ENCODE measurements at places on chromosomes 13 and 19. TPM values are rescaled to one million over a fixed set of nuclear protein-coding genes. Genes with fewer than 3 reads are reported as not detected.
A peak's percentile ranks its signal among the peaks of the same experiment; 100 is the strongest.

GRCh38 chr13:30453727-30454126 is 12.0 kb downstream of the HMGB1 start:
- DNase-seq: peak; percentile 29

DNA sequence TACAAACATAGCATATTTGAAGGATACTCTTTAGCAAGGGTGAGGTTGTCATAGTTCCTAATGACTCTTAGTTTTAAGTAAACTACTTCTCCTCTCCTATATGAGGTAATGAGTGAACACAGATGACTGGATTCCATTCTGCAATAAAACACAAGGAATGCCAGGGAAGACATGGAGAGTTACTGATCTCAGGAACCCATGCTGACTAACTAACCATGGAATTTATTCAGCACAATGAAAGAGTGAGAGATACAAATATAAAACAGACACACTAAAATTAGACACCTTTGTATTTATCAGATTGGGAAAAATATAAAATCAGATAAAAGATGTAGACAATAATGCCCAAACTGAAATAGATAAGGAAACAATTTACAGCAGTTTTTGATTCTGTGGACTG is 1525.9 kb upstream of the SLC10A2 start:
- DNase-seq: peak; percentile 87

DNA sequence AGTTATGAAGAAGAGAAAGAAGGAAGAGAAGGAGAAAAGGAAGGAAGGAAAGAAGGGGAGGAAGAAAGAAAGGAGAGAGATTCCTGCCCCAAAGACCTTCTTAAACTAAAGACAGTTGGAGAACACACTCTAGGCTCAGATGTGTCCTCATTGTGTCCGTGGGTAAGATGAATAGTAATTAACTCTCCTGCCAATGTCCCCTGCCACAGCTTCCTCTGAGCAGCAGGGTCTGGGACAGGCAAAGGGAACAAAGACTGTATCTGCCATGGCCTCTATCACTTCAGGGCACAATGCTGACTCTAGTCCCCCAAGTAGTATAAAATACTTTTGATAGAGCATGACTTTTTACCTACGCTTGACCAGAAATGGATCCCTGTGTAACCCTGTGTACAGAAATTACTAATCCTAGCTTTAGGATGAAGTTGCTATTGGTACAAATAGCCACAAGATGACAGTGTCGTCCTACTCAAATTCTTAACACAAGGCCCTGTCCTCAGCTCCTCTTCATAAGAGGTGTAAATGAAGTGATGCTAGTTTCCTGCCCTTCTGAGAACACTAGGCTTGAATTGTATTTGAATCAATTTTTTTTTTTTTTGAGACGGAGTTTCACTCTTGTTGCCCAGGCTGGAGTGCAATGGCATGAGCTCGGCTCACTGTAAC is 186.2 kb upstream of the GPR12 start:
- peak; percentile 59 for DNase-seq

DNA sequence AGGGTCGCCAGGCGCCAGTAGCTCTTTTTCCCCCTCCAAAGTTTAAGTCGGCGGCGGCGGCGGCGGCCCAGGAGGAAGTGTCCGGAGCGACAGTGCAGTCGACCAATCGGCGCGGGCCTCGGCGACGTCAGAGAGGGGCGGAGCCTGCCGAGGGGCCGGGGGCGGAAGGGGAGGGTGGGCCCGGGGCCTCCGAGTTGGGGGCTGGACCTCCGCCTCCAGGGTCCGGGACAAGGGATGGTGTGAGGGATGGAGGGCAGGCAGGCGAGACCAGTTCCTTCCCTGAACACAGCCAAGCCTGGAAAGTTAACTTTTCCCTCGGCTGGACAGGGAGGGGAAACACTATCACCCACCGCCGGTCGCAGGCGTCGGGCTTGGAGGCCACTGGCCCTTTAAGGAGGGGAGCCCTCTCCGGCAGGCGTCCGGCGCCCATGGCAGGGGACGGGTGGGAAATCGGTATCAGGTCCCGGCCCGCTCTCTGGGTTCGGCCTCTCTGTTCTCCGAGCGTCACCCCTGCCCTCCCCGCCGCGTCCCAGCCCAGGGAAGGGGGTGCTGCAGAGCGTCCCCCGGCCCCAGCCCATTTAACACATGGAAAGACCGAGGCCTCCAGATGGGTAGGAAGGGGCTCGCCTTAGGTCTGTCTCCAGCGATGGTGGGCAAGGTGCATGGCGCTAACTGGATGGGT is at the start of gene PRKD2:
Gene PRKD2 (minus strand): TSS at position 81 of the 682 bp plus-strand sequence. CDS start 744 bp downstream, outside the sequence.
- peak; percentile 31 for DNase-seq

DNA sequence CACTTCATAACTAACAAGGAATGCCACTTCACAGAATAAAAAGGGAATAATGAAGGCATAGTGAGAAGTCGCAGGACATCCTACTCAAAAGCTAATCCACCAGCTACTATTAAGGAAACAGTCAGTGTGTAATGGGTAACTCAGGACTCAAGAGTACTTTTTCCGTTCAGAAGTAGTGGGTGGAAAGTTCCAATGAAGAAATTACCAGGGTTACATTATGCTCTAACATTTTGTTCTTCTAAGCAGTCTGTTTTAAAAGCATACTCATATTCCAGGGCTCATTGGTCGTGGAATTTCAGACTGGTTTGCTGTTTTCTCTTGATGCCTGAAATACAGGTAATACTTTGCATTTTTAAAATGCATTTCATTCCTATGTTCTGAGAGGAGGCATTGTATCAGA is 222.4 kb upstream of the IRS2 start:
- DNase-seq: no peak

DNA sequence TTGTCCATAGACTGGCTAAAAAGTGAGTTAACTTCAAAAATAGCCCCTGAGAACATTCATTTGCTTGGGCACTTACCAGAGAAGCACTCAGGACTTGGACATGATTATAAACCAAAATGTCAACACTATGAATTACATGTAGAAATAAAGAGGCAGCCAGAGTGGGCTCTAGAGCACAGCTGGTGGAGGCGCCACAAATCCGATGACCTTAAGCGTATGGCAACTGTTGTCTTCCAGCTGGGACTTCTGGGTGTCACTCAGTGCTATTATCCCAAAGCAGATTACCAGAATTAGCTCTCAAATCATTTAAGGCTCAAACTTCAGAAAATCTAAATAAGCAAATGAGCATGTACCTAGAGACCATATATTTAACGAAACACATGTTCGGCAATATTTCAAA is 1255.5 kb upstream of the SLC10A2 start:
- DNase-seq: no peak

GRCh38 chr13:108551674-108552073 is 77.7 kb upstream of the MYO16 start:
- peak; percentile 2 for DNase-seq

DNA sequence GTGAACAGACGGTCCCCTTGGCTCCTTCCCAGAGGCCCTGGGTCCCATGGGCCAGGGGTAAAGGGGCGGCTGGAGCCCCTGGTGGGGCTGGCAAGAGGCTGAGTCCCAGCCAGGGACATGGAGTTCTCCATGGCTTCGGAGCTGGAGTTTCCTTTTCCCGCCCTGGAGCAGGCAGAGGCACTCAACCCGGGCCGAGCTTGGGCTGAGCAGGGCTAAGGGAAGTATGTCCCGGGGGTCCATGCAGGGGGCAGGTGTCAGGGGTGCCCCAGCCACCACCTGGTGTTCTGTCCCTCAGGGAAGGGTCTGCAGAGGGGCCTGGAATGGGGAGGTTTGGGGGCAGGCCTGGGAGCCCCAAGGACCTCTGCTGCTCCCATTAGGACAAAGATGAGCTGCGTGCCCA is 54.0 kb upstream of the TPM4 start:
- no peak for DNase-seq

Gene KLK11
- total RNA-seq: 52.0 TPM

GRCh38 chr13:50829226-50829625 is 14.3 kb downstream of the DLEU7 start:
- peak; percentile 67 for DNase-seq

Gene OR10H1
- total RNA-seq: not detected

DNA sequence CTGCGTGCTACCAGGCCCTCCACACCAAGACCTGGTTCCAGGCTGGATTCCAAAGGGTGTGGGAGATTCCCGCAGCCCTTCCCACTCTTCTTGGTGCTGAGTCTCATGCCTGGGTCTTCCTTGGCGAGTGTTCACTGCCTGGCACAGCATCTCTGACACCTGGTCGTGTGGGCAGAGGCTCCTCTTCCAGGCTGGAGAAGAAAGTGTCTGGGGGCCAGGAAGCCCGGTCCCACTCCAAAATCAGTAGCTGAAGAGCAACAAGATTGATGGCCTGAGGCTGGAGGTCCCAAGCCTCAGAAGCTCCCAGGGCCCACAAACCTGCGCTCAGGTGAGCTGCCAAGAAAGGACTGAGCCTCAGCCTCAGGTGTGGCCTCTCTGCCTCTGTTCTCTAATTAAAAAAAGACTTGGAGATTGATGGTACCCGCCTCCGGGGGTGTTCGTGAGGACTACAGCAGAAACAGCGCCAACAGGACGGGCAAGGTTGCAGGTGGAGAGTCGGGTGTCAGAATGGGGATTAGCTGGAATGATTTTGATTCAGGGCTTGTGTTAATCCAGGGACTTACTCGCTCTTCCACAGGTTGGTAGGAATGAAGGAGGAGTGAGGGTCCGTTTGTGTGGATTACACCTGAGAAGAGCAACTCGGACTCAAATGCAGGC is 217.5 kb downstream of the TEX29 start:
- DNase-seq: no peak

- DNase-seq: no peak
Measured at GRCh38 chr19:30393046-30393445, 20.9 kb downstream of the ZNF536 start.

GRCh38 chr13:98997738-98998641 is 20.1 kb upstream of the DOCK9 start:
- DNase-seq: peak; percentile 84

- DNase-seq: no peak
Measured at GRCh38 chr13:102947745-102948405, 102.0 kb downstream of the ERCC5 start.

DNA sequence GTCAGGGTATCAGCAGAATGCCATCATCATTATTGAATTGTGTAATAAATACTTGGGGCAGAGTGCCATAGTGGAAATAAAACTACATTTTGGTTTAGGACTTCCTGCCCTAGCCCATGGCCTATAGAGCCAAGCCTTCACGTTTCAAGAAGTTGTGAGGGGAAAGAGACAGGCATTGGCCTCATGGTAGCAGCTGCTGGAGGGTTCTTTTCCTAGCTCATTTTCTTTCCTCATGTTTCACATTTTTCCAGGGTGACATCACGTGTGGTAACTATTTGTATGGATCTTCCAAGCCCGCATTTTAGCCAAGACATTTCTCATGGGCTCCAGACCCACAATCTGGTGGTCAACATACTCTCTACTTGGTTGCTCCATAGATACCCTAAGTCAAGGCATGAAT is 80.4 kb downstream of the LRCH1 start:
- DNase-seq: peak; percentile 44

DNA sequence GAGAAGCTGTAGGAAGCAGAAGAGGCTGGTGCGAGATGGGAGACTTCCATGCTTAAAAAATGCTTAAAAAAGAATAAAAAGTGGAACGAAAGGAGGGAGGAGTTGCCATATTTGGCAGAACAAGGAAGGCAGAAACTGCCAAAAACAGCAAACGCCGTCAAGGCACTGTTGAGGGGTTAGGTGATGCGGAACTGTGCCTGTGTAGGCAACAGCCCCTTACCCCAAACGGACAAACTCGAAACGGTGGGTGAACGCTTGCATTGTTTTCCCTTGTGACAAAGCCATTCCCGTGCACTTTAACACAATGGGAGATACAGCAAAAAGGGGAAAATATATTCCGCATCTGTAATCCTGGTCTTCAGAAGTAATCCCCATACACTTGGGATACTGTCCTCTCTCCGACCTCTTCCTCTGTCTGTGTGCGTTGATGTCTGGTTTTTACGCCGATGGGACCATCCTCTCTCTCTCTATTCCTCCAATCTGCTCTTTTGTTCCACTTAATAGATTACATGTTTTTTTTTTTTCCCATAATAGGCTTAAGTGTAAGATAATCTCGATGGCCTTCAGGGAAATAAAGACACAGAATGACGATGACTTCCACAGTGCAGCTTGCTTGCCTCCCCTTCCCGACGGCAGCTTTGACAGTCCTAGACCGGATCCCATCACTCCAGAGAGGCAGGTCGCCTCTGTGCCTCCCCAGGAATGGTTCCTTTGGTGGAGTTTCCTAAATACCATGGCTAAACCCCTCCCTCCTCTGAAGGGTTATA is 132.7 kb upstream of the RNF113B start:
- no peak for DNase-seq

Gene SH2D3A
- total RNA-seq: 88.5 TPM

Gene MYH14
- total RNA-seq: 6.8 TPM

Gene ZNF607
- total RNA-seq: 8.7 TPM

- no peak for DNase-seq
Measured at GRCh38 chr13:44021422-44021821, 141.7 kb downstream of the LACC1 start.

DNA sequence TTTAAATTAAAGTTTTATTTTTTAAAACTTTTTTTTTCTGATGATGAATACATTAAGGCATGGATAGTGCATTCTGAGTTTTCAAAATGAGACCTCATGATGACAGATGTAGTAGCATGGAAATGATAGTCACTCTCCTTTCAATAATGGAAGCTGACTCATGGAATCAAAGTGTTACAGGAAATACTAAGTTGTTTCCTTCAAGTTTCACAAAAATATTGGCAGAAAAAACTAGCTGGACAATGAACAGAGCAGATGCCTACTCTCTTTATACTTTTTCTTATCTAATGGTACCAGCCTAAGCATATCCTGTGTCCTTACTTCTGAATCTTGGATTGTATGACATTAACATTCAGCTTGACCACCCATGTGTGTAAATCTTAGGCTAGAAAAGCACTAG is 1337.3 kb downstream of the PCDH9 start:
- DNase-seq: peak; percentile 37

- DNase-seq: no peak
Measured at GRCh38 chr13:110332750-110333149, 25.7 kb downstream of the COL4A2 start.

Gene PTH2
- total RNA-seq: not detected

- no peak for DNase-seq
Measured at GRCh38 chr19:14798760-14799159, 20.4 kb upstream of the ADGRE2 start.

- DNase-seq: peak; percentile 5
Measured at GRCh38 chr19:7242601-7243258, 51.5 kb downstream of the INSR start.

DNA sequence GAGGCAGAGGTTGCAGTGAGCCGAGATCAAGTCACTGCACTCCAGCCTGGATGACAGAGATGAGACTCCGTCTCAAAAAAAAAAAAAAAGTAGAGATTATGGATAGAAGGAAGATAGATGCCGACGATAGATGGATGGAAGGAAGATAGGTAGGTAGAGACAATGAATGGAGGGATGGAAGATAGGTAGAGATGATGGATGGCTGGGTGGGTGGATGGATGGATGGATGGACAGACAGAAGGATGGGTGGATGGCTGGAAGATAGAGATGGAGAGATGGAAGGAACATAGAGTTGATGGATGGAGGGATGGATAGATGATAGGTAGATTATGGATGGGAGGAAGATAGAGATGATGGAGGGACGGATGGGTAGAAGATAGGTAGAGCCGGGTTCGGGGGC is 18.5 kb upstream of the USE1 start:
- no peak for DNase-seq

- DNase-seq: peak; percentile 37
Measured at GRCh38 chr19:41753936-41754529, 1.3 kb upstream of the CEACAM6 start.
